Amniotic stem cell (primary cell): ENCODE measurements at places on chromosomes 5 and 9.
A peak's percentile ranks its signal among the peaks of the same experiment; 100 is the strongest.

- no peak for DNase-seq
These were observed 320.2 kb downstream of the NFIB start for GRCh38 chr9:13993632-13994185.

GRCh38 chr9:129270205-129270604, 92.1 kb upstream of the IER5L start:
- DNase-seq, result no peak

DNA sequence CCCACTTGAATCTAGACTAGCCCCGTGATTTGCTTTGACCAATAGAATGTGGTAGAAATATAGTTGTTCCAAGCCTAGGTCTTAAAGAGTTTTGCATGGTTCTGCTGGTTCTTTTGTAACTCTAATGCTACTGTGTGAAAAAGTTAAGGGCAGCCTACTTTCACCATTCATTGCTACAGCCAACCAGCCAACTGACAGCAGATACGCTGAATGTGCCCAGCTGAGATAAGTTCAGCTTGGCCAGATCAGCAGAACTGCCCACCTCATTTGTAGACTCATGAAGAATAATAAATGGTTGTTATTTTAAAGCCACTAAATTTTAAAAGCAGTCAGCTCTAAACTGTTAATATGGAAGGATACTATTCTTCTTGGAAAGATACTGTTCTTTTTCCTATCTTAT, 23.9 kb downstream of the NR3C1 start:
- DNase-seq, result no peak

GRCh38 chr5:148747536-148747906, 78.9 kb upstream of the ADRB2 start:
- no peak for DNase-seq

DNA sequence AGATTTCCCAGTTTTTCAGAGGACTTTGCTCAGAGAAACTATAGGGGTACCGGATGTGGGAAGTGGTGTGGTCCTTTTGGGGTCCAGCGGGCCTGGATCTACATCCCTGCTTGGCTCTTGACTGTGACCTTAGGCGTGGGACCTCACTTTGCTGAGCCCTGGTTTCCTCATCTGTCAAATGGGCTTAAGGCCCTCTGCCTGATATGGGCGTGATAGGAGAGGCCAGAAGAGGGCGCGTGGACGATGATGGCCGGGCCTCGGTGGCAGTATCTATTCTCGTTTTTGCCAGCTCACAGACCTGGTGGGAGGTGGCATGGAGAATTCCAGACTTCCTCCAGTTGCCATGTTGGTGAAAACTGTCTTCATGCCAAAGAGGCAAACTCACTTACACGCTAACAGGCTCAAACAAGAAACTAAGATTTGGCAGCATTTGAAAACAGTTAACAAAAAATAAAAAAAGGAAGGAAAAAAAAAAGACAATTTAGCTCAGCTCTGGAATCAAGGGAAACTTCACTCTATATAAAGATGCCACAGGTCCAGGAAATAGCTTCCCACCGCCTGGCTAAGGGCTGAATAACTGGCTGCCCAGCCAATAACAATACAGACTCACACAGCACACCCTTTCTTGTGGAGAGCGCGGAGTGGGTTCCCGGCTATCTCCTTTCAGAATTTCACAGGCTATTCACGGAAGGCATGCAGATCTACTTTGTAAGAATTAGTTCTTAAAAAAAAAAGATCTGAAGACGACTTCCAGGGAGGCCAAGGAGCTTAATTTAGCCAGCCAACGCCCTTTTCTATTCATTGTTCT, 1.7 kb downstream of the SH3PXD2B start:
- DNase-seq, result no peak

- no peak for DNase-seq
These were observed 18.4 kb upstream of the EGFL7 start for GRCh38 chr9:136644343-136644592.

- no peak for DNase-seq
These were observed 20.5 kb downstream of the RGMB start for GRCh38 chr5:98794001-98794400.

GRCh38 chr5:141003791-141004611, 37.7 kb downstream of the PCDHAC2 start:
- DNase-seq, result no peak

- DNase-seq, result no peak
These were observed 54.6 kb downstream of the LHFPL2 start for GRCh38 chr5:78594021-78594420.

DNA sequence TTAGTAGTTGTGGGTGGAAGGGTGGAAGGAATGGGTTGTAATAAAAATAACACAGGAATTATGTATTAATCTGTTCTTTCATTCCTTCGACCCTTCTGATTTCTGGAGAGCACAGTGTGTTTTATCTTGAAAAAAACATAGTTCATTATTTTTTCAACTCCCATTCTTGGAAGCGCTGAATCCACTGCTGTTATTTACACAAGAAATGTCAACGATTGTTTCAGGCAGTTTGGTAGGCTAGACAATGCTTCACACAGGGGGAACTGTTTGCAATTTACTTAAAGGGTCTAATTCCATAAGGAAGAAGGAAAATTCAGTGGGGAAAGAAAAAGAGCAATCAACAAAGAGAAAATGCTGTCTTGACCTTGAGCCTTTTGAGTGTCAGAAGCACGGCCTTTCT, 142.9 kb downstream of the TLE1 start:
- DNase-seq, result no peak

GRCh38 chr9:72977670-72978069, 24.8 kb upstream of the ALDH1A1 start:
- DNase-seq, result no peak

DNA sequence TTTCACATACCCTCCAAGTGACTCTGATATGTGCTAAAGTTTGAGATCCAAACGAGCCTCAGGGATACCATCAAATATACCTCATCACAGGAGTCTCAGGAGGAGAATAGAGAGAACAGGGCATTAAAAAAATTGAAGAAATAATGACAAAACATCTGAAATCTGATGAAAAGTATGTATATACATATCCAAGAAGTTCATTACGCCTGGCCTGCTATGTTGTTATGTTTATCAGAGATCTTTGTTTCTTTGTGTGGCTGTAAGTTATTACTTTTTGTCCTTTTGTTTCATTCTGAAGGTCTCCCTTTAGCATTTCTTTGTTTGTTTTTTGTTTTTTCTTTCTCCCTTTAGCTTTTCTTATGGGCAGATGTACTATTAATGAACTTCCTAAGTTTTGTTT, 2.5 kb upstream of the CCL19 start:
- no peak for DNase-seq

DNA sequence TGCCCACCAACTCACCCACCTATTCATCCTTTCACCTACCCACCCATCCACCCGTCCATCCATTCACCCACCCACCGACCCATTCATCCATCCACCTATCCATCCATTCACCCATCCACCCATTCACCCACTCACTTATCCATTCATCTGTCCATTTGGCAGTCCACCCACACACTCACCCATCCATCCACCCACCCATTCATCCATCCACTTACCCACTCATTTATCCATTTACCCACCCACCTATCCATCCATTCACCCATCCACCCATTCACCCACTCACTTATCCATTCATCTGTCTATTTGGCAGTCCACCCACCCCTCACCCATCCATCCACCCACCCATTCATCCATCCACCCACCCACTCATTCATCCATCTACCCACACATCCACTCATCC, 278.1 kb upstream of the IRX4 start:
- DNase-seq, result no peak

- DNase-seq, result no peak
These were observed 66.8 kb upstream of the RNF130 start for GRCh38 chr5:180138214-180138975.

DNA sequence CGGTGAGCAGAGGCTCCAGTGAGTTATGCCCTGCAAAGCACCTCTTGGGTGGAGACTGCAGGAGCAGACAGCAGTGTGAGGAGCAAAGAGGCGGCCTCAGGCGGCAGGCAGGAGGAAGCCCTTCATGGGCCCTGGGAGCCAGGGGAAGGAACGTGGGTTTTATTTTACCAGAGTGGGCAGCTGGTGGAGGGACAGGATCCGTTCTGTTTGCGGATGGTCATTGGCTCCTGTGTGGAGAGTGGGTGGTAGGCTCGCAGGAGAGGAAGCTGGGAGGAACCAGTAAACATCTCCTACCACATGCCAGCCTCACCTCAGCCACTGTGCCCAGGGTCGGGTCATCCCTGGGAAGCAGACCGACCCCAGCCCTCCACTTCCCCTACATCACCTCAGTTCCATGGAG, 24.4 kb downstream of the HNRNPH1 start:
- DNase-seq, result no peak

GRCh38 chr5:63164838-63165535, 586.4 kb downstream of the LRRC70 start:
- DNase-seq, result no peak

DNA sequence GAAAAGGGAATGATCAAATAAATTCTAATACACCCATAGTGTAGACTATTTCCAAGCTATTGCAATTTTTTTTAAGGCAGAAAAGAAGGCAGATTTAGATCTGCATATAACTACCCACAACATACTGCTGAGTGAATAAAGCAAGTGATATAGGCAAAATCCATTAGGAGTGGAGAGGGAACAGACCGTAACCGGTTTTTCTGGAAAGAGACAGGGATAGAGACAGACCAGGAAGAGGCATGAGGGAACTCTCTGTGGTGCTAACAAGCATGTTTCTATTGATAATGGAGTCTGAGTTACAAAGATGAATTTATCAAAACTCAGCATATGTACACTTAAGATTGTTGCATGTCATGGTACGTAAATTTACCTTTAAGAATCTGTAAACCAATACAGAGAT, 14.5 kb downstream of the ZDHHC21 start:
- DNase-seq, result no peak

DNA sequence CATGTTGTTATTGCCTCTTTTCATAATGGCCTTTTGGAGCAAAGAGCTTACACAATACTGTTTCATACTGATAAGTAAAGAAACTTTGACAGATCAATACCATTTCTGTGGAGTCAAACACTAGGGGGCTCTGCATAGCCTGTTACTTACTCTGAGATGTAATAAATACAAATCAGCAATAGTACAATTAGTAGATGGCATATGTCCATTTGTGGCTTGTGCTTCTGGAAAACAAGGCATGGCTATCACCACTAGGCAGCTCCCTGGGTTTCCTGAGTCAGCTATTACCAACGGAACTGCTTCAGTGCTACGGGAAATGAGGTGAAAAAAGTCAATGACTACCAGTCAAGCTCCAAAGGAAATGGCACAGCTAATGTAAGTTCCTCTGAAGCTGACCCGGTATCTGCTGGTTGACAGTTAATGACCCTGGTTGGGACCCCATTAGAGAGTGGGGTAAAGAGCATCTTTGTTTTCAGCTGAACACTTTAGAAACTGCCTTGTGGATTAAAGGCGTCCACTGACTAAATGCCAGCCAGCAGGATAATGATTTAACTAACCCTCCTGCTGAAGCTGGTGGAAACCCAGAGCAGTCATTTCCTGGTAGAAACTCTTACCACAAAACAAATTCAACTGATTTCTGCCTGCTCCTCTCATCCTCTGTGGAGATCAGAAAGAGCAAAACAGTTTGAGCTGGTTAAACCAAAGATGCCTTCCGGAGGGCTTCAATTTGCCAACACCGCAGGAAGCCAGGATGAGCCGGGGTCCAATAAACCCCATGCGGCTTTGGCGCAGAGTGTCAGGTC, 69.0 kb upstream of the FAM169A start:
- DNase-seq, result no peak

DNA sequence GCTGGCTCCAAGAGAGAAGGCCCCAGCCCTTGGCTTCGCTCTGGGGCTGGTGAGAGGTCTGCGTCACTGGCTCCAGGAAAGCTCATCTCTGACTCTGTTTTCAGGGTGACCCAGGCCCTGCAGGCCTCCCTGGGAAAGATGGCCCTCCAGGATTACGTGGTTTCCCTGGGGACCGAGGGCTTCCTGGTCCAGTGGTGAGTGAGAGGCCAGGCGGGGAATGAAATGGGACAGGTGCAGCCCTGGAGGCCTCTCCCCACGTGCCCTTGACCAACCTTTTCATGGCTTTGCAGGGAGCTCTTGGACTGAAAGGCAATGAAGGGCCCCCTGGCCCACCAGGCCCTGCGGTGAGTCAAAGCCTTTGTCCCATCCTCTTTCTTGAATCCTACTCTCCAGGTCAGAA, 75.7 kb upstream of the FCN2 start:
- DNase-seq, result no peak

DNA sequence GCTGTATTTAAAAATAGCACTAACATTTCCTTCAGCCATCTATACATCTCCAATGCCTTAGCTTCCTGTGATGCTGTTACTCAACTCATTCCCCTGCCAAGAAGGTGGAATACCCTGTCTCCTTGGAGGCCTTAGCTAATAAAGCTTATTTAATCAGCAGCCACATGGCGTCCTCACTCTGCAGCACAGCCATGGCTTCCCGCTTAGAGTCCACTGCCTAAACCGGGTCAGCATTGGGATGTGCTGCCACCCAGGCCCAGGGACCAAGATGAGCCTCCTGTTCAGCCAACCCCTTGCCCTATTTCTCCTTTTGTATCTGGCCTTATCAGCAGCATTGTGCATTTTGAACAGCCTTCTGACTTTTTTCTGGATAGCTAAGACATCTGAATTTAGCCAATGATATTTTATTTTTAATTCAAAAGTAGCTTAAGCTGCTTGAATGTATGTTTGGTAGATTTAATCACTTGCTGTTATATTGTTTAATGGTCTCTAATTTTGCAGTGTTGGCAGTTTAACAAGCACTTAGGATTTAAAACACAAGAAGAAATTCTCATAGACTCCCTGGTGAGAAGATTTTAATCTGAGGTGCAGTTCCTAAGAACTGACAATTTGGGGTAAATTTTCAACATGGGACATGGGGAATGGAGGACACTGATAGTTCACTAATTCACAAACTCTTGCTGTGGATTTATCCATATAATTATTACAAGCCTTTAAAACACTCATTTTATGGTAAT, 113.0 kb downstream of the RPS23 start:
- no peak for DNase-seq

DNA sequence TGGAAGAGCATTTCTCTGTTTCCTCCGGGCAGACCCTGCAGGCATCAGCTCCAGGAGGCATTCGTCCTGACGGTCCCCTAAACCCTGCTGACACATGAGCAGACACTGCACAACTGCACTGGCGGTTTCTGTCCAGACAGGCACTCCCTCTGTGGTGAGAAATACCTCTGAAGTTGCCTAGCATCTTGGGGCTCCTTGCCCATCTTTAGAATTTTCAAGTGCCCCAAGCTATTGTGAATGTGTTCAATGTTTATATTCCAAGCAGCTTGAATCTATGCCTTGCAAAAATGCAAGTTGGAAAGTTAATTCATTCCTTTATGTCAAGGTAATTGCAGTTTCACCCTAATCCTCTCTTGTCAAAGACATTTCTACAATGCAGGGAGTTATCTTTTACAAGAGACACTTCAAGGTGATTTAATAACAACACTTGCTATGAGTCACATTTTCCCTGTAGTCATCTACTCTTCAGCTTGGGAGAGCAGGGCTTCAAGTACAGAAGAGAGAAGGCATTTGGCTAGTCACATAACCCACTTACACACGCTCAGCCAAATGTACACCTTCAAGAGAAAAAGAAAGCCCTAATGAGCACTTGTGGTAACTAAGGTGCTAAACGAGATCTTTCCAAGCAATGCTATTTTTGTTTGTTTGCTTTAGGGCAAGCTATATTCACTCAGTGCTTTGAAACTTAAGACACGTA, 302.5 kb downstream of the MLLT3 start:
- no peak for DNase-seq

- no peak for DNase-seq
These were observed 31.0 kb upstream of the NR3C1 start for GRCh38 chr5:143434261-143435209.

- DNase-seq, result no peak
These were observed 137.3 kb upstream of the ANKH start for GRCh38 chr5:15008921-15009320.

- peak; percentile 29 for DNase-seq
These were observed 23.8 kb upstream of the ZNF622 start for GRCh38 chr5:16489322-16489791.

GRCh38 chr5:3010953-3011763, 259.7 kb upstream of the IRX2 start:
- DNase-seq, result no peak
